Activated T-cell treated with anti-CD3 and anti-CD28 coated beads, Interleukin-2, amount 50 U/mL, for 24 hours (primary cell): ENCODE measurements at places on chromosomes 4 and X.

DNA sequence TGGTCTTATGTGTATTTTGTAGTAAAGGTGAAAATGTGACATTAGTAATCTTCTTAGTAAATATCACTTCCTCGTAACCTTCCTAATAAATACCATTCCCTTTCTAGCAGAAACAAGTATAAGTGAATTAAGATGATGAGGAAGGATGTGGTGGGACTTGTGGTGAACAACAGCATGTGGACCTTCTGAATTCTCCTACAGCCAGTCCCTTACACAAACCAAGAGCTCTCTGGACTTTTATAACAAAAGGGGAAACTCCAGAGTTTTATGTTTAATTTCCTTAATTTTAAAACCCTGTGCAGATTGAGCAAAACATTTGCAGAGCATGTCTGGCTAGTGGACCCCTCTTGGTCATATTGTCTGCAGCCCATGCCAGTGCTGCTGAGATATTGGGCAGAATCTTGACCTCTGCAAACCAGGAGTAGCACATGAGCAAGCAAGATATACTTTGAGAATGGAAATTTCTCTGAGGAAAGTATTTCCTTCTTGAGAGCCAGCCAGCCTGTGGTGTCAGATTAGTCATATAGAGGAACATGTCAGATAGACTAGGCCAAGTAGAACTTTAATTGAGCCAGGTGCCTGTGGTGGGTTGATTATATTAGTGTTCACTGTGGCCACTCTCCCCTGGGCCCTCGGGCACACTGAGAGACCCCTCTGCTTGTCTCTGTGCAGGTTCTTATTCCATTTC, 328.2 kb downstream of the DKK2 start:
- no peak for DNase-seq

GRCh38 chr4:53671757-53672156, 80.5 kb upstream of the LNX1 start:
- DNase-seq: no peak

DNA sequence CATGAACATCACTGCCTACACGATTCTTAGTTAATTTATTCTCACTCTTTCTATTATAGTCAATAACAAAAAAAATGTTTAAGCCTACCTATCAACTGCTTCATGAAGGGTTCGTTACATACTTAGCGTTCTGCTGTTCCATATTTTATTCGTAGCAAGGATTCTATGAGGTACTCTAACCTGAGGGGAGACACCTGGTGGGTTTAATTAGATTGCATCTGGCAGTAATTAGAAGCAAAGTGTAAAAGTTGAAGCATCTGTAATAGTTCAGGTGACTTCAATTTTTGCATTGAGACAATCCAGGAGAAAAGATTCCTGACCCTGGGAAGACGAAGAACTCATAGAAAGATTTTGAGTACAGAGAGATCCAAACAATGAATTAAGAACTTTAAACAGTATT, 1655.8 kb upstream of the TENM3 start:
- no peak for DNase-seq

- no peak for DNase-seq
These were observed 63.7 kb upstream of the CAMK2D start for GRCh38 chr4:113825272-113825671.

- DNase-seq: no peak
These were observed 109.9 kb downstream of the RAPGEF2 start for GRCh38 chr4:159212675-159213293.

GRCh38 chrX:39764441-39764914, 333.3 kb downstream of the BCOR start:
- no peak for DNase-seq

GRCh38 chr4:90888571-90888970, 761.4 kb downstream of the CCSER1 start:
- DNase-seq: no peak

DNA sequence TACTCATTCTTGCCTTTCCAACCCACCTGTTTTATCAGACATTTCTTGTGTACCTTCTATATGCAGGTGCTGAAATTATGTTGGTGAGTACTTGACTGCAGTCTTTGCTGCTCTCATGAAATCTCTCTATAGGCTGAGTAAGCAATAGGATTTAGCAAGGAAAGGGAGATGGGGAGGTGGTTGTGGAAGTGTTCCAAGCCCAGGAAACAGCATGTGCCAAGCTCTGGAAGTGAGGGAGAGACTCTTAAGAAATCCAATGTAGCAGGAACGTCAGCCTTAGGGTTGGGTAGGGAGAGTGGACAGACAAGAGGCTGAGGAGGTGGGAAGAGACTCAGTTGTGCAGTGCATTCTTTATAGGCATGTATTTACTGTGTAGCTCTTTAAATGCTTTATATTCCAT, 5.6 kb downstream of the SEPTIN11 start:
- DNase-seq: no peak

- DNase-seq: no peak
These were observed 61.6 kb downstream of the HPGD start for GRCh38 chr4:174460684-174461083.

DNA sequence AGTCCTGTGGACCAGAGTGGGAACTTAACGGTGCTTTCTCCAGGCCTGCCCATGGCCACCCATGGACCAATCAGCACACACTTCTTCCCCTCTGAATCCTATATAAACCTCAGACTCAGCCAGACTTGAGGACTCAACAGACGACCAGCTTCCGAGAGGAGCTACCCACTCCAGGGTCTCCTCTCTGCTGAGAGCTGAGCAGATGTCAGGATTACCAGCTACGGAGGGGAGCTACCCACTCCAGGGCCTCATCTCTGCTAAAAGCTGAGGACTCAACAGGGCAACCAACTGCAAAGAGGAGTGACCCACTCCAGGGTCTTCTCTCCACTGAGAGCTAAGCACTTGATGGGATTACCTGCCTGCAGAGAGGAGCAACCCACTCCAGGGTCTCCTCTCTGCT, 80.0 kb upstream of the DDX60 start:
- no peak for DNase-seq

DNA sequence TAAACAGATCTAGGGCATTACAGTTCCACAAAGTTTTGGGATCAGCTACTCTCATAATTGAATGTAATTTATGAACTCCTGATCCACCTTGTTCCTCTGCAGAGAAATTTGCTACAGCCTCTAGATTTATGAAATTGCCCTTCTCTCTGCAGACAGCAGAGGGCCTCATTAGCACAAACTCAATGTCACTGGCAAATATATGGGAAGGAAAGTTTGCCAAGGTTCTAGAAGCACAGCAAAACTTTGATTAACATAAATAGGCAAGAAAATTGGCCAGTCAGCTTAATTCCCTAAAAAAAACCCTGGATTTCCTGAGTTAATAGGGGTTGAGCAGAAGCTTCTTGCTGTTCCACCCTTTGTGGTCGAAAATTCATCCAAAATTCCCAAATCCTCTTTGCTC, 31.5 kb downstream of the PRPS1 start:
- no peak for DNase-seq

- no peak for DNase-seq
These were observed 367.5 kb upstream of the GRID2 start for GRCh38 chr4:91936311-91936710.

GRCh38 chrX:66221856-66222255, 57.8 kb downstream of the HEPH start:
- no peak for DNase-seq

- no peak for DNase-seq
These were observed 6.8 kb downstream of the MMAA start for GRCh38 chr4:145625677-145626622.

DNA sequence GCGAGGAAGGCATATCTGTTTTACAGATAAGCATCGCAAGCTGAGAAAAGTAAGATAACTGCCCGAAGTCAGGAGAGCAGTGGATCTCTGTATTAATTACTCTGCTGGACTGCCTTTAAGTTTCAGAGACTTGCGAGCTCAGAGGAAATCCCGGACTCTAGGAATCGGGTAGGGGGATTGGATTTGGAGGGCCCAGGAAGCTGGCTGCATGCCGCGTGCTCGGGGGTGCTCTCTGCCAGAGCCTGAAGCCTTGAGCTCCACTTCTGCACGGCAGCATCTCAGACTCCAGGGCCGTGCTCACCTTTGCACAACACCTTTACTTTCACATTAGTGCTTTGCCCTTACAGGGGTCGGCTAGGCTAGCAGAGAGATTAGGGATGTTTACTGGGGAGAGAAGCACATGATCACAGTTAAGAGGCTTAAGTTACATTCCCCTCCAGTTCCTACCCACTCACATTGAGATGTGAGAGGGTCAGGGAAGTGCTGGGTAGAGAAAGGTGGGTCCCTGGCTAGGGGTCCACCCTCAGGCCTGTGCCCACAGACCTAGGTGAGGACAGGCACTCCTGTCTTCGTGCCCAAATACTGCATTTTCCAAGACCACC, 57.0 kb downstream of the TRIML1 start:
- no peak for DNase-seq

DNA sequence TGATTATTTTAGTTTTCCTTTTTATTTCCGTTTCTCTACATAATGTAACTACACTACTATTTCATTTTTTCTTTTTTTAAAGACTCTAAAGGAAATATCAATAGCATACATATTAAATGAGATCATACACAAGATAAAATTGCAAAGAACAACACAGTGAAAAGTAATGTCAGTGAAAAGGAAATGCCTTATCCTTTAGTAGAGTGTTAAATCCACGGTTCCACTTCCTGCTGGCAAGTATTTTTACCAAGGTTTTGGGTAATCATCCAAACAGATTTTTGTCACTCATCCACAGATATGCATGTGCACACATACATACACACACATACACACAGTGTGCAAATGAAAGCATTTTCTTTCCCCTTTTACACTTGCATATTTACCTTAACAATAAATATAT, 548.9 kb downstream of the PPP4R3C start:
- no peak for DNase-seq

DNA sequence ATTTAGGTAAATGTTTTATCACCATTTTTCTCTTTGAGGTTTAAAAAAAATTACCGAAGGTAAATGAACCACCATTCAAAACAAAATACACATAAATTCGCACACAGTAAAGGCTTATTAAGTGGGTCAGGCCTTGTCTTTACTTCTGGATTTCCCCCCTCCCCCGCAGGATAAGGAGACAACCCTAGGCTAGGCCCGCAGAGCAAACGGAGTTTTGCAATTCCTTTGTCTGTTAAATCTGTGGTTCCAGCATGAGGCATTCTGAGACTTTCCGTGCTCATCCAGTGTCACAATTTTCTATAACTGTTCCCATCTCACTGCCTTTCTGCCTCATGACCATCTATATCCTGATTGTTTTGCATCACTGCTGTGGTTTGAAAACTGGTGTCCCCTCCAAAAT, 307.4 kb downstream of the DCHS2 start:
- no peak for DNase-seq

GRCh38 chr4:142463206-142463605, 382.9 kb downstream of the INPP4B start:
- DNase-seq: no peak

DNA sequence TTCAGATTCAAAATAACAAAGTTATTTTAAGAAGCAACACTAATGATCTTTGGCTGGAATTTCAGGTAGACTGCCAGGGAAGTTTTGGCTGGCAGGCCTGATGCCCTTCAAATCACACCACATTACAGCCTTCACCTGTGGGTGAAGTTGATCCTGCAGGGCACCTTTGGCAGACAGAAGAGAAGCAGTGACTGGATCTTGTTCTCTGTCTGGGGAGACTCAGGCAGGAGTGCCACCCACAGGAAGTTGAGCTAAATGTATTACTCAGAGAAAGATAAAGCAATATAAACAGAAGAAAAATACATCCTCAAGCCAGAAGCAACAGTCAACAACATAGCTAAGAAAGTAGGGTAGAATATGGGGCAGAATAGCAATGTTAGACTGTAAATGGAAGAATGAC, 12.8 kb upstream of the CFAP299 start:
- DNase-seq: no peak

DNA sequence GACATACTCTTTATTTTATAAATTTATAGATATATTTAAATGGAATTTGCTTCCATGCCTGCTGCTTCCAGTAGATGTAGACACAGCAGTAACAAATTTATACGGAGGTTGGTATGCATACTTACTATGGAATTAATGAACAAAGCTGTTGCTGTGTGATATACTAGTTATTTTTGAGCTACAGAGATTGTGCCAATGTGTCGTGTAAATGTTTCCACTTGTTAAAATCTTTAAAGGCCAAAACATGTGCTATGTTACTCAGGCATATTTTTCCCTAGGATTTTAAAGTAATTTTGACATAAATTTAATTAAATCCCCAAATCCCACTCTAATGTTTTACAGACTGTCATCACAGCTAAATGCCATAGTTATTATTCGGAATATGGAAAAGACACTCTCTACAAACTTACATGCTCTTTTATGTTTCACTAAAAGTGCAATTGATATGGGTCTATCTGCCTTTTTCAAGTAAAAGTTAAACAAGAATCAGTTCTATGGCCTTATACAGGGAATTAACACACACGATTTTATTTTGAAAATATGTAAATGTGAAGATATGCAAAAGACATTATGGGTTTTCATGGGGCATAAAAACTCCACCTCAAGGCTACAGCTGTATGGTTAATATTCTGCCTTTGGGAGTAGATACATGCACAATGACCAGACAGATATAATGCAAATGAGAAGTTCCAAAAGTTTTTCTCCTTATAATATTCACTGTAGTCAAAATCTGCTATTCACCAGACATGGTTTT, 256.8 kb downstream of the FSTL5 start:
- no peak for DNase-seq

GRCh38 chr4:42751587-42751986, 94.7 kb upstream of the ATP8A1 start:
- no peak for DNase-seq

- no peak for DNase-seq
These were observed 87.7 kb upstream of the EFHC2 start for GRCh38 chrX:44431194-44431593.

DNA sequence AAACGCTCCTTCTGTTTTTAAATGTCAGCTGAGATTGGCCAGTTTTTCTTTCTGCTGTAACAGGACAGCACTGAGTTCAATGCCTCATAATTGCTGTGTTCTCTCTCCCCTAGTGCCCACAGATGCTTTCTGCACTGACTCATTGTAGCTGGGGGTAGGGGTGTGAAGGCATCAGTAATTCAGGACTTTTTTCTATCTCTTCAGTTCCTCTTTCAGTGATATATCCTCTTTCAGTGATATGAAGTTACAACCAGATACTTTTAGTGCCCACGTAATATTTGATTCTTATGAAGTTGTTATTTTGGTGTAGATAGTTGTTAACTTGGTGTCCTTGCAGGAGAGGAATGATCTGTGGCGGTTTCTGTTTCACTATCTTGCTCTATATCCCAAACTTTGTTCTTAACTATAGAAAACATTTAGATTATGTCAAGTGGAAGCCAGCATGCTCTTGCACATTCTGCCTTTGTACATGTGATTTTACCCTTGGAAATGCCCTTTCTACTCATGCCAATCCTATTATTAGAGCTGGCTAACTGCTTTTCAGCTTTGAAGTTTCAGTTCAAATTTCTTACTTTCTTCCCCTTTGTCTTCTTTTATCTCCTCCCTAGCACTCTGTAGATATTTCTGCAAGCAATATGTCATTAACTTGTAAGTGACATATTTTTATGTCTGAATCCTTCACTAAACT, 1258.4 kb downstream of the FAM133A start:
- DNase-seq: no peak

DNA sequence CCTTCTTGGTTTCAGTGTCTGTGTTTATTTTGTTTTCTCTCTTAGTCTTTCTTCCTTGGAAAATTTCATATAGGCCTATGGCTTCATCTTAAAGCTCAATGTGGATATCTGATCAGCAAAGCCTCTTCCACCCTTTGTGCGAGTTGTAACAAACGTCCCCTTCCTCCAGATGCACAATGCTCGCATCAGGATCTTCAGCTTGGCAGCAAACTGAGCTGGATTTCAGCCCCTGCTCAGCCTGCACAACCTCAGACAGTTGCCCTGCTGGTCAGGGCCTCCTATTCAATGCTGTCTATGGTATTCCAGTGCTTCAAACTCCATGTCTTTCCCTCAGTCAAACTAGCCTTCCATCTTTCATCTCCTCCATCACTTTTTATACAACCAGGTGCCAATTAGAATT, 309.4 kb downstream of the ARHGAP24 start:
- no peak for DNase-seq
